ENCODE measurements at places on chromosomes 12 and 14. TPM values are rescaled to one million over a fixed set of nuclear protein-coding genes. Genes with fewer than 3 reads are reported as not detected.

DNA sequence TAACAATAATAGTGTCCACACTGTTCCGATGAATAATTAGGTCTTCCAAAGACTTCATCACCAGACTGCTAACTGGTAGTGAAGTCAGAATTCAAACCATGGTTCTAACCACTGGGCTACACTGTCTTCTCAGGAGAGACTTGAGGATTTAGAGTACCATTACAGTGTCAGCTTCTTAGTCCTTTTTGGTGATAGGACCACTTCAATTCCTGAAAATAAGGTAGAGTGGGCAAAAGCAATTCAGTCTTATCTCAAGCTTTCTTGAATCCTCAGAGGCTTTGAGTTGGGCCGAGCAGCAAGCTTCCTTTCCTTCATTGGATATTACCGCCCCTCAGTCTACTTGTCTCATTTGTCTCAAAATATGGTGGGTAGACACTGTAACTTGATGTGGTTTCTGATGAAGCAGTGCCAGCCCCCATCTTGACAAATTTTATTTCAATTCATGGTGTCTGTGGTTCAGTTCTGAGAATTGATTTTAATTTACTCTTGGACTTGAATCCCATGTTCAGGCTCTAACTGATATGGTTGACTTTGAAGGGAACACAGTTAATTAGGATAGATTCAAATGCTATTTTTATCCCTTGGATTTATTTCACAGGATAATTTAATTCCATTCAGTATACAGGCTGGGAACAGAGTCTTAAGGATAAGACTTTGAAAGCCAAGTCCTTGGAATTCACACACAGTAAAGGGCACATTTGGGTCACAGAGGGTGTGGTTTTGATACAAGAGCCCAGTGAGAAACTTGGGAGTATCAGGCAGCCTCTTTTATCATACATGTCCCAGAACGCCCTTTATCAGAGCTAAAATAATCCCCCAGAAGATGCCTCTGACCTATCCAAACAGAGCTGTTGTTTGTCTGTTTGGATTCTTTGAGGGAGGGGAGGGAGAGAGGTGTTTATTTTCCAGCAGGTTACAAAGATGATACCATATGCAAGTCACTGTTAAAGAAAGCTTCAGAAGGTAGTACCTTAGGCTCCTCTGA lies 167.3 kb downstream of the PRKCH start:
- DNase-seq = no peak

DNA sequence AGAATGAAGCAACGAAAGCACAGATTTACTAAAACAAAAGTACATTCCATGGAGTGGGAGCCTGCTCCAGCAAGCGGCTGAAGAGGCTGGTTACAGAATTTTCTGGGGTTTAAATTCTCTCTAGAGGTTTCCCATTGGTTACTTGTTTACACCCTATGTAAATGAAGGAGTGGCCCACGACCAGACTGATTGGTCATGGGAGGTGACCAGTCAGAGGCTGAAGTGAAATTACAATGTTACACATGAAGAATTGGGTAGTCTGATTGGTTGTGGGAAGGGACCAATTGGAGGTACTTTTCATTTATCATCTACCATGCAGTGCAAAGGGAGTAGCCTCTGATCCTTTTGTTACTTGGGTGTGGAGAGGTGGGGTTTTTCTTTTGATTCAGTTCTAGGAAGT lies 36.2 kb upstream of the APPL2 start:
- no peak for DNase-seq

GRCh38 chr12:45302621-45303369 lies 86.9 kb downstream of the ANO6 start:
- DNase-seq = no peak

DNA sequence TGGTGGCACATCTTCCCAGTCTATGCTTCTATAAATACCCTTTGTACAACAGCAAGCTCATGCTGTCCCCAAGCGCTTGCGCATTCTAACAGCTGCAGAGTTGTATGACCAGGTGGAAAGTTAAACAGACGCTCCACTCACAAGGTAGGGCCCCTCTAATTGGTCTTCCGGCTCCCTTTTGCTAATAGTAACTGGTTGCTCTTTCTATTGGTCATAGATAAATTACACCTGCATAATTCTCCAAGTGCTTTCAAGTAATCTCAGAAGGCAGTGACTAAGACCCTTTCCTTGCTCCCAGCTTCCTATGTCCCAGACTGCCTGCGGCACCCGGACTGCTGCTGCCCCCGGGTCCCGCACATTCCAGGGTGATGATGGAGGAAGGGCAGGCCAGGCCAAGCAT lies 6.1 kb upstream of the TSPAN9 start:
- DNase-seq = peak; percentile 41

GRCh38 chr14:71198687-71199086 lies 291.4 kb downstream of the PCNX1 start:
- DNase-seq = no peak

GRCh38 chr12:8742501-8742900 lies 44.7 kb downstream of the RIMKLB start:
- peak; percentile 4 for DNase-seq

DNA sequence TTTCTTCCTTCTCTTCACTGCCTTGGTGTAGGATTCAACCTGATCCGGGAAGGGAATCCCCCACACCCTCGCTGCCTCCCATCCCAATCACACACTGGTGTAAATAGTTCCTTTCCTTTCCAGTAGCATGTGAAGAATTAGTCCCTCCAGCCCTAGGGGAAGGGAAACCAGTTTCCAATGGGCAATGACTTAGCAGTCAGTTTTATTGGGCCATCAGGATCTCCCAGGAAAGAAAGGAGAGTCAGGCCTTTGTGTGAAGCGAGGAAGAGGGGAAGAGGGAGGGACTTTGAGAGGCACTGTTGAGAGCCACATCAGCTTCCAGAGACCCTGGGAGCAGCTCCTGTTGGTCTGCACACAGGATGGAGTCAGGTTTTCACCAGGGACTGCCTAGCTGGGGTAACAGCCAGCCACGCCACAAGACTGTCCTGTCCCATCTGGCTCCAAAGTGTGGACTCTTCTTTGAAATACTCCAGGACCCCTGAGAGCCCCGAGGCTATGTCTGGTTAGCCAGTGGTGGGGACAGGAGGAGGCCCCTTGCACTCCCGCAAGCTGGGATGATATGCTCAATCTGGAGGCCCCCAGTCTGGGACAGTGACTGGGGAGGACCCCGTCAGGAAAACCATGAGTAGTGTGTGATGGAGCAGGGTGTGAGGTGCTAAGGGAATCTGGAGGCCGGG lies 27.9 kb downstream of the MOAP1 start:
- no peak for DNase-seq

GRCh38 chr14:33962016-33962415 lies 11.1 kb upstream of the EGLN3 start:
- DNase-seq = no peak

- no peak for DNase-seq
Measured at GRCh38 chr12:34603382-34604035, 581.2 kb downstream of the ALG10 start.

GRCh38 chr12:69900720-69901131 lies 75.7 kb downstream of the MYRFL start:
- peak; percentile 56 for DNase-seq

DNA sequence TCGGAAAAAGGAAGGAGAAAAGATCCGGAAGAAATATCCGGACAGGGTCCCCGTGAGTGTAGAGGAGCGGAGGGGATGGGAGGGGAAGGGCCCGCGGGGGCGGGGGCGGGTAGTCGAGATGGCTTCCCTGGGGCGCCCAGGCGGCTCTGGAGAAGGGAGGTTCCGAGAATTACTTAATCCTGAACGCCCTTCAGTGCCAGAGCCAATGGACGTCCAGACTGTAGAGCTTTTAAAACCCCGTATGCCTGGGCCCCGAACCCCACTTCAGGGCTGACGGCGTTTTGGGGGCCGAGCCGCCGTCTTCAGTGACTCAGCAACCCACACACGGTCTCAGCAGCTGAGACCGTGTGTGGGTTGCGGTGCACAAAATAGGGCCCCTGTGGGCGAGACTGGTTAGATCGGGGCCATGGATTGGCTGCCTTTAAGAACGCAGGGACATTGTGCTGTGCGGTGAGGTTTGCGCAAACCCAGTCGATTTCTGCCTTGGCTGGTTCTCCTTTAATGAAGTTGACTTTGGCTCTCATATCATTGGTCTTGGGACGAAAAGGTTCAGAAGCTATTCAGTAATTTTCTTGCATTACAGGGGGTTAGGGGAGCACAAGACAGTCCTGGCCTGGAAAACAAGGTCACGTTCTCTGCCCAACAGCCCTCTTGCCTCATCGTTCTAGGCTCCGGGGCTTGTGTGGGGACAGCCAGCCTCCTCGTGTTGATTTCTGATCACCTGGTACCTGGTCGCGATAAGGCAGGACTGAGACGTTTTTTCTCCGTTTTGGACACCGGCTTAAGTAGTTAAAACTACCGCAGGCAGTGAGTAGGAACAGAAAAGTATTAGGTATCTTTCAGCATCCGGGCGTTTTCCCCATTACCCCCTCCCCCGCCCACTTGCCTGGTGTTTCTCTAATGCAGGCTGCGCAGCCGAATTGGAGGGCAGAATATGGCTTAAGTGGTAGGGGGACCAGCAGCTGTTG lies 775 bp downstream of the GABARAPL1 start:
- DNase-seq = peak; percentile 65

DNA sequence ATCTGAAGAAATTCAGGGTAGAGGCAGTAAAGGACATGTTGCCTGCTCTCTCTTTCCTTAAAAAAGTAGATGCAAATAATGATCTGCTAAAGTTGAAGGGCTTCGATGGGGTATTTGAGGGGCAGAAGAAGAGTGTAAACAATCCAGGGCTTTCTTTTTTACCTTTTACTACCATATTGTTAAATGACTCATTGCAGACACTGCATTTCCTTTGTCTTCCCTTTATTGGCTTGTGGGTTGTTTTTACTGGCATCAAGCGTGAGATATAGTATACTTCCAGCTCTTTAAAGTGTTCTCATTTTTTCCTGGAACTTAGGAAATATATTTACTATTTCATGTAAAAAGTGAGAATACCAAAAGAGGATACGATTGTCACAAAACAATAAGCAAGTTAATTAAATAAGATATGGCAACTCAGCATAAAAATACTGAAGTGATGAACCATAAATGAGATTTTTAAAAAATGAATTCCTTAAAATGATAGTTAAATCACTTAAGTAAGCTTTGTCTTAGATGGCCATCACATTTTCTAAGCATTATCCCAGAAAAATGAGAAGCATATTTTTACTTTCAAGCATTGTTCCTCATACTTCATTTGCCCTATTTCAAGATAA lies 72.3 kb upstream of the KRAS start:
- DNase-seq = peak; percentile 60

- DNase-seq = no peak
Measured at GRCh38 chr14:95524706-95525512, 8.5 kb upstream of the SYNE3 start.

GRCh38 chr14:38870296-38870836 lies 232.7 kb downstream of the SEC23A start:
- no peak for DNase-seq

DNA sequence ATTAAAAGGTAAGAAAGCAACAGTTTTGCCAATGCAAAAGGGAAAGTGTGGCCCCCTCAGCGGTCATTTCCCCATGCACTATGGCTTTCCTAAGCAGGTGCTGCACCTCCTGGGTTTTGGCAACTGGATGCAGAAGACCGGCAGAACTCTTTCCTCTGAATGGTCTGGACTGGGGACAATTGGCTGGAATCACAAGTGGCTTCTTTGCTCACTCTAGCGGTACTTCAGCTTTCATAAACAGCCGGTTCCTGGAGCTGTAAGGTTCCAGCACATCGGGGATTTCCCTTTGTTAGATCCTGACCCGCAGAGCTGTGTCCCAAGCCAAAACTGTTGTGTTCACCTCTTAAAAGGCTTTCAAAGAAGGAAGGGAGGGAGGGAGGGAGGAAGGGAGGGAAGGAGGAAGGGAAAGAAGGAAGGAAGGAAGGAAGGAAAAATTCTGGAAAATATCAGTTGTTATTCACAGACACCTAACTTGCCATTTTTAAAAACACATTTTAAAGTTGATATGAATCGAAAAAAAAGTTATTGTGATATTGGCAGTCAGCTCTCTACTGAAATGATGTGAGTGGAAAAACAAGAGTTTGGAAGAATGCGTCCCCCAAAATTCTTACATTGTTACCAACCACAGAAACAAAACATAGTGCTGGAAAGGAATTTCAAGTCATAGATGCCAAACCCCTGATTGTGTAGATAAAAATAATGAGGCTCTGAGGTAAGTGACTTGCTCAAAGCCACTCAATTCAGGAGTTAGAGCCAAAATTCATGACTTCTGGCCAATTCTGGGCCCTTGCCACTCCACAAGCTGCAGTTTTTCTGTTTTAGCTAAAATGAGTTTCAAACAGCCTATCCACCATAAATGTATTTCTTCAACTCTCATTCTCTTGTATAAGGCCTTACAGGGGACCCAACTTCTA lies 220.6 kb upstream of the HMGA2 start:
- DNase-seq = peak; percentile 95

- DNase-seq = no peak
Measured at GRCh38 chr12:13538136-13538535, 341.6 kb downstream of the EMP1 start.

DNA sequence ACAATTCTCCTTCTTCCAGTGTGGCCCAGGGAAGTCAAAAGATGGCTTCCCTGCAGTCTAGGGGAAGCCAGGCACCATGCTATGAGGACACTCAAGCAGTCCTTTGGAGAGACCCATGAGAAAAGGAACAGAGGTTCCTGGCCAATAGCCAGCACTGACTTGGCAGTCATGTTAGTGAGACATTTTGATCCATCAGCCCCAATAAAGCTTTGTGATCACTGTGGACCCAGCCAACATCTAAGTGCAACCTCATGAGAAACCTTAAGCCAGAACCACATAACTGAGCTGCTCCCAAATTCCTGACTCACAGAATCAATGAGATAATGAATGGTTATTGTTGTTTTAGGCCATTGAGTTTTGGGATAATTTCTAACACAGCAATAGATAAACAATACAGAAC lies 51.0 kb upstream of the NAP1L1 start:
- DNase-seq = no peak

DNA sequence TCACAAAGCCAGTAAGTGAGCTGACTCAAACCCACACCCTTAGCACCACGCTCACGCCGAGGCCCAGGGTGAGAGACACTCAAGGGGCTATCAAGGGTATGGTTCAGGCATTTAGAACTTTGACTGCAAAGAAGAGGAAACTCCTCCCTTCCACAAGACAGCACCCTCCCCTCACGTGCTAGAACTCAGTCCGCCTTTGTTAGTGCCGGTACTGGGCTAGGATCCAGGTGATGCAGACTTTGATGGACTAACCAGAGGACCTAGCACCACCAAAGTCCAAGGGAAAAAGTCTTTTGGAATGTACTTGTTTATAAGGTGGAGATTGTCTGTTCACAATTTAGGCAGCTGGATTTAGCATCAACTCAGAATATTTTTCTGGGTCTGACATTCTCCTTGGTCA lies 33.7 kb downstream of the VWF start:
- no peak for DNase-seq

ACAD10 gene
- 2.8 TPM for total RNA-seq

SCNN1A gene
- total RNA-seq = 0.23 TPM
